ENCODE measurements at places on chromosomes 12 and 14.

GRCh38 chr12:54725233-54725843 is 77.2 kb upstream of the DCD start:
- DNase-seq, result no peak

GRCh38 chr14:92987713-92988510 is 65.0 kb downstream of the CHGA start:
- DNase-seq, result no peak

GRCh38 chr14:88422919-88423650 is 37.6 kb downstream of the SPATA7 start:
- no peak for DNase-seq

- no peak for DNase-seq
Measured at GRCh38 chr14:104175041-104175440, 36.7 kb downstream of the KIF26A start.

GRCh38 chr14:104869669-104870367 is 4.8 kb downstream of the CEP170B start:
- no peak for DNase-seq

GRCh38 chr12:51407604-51408003 is 16.4 kb upstream of the GALNT6 start:
- DNase-seq, result no peak

DNA sequence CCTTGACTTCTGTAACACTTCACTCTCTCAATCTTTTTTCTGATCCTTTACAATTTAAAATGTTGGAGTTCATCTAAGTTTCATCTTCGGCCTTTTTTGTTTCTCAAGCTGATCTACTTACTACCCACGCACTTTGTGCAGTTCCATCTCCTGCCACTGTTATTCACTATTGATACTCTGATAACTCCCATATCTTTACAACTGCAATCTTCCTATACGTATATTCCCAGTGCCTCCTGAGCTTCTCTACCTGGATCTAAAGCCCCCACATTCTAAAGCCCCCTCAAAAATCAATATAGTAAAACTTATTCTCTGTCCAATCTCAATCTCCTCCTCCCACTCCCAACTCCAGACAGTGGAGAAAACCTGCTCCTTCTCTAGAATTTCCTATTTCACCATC is 5.9 kb downstream of the ATG2B start:
- no peak for DNase-seq

Data from activated CD4-positive, CD25-positive, alpha-beta regulatory T cell (primary cell).